ENCODE measurements at places on chromosomes 1 and 21. TPM values are rescaled to one million over a fixed set of nuclear protein-coding genes. Genes with fewer than 3 reads are reported as not detected.

DNA sequence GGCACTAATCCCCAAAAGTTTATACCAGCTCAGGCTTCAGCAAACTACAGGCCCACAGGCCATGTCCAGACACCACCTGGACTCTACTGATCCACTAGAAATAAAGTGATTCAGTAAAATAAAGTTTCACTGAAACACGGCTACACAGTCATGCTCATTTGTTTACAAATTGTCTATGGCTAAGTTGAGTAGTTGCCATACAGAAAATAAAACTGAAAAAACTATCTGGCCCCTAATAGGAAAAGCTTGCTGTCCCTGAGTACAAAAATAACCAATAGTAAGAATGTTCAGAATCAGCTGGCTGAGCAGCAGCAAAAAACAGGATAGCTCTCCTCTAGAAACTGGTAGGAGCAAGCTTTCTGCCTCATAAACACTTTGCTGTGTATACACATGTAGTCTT, 221.5 kb downstream of the RERE start:
- H3K36me3 ChIP-seq, result no peaks in the 10 kb centered on the region
- H3K4me1 ChIP-seq, result no peaks in the 10 kb centered on the region
- no peak for DNase-seq
- no peak overlapping the region for H3K27ac ChIP-seq
- no peak overlapping the region for H3K4me3 ChIP-seq
- no peaks in the 10 kb centered on the region for H3K27me3 ChIP-seq

- H3K36me3 ChIP-seq, result no peaks in the 10 kb centered on the region
- no peak overlapping the region for H3K4me3 ChIP-seq
- no peak for DNase-seq
- no peaks in the 10 kb centered on the region for H3K27me3 ChIP-seq
Observed at GRCh38 chr21:25126564-25126963, 480.7 kb downstream of the MRPL39 start.

DNA sequence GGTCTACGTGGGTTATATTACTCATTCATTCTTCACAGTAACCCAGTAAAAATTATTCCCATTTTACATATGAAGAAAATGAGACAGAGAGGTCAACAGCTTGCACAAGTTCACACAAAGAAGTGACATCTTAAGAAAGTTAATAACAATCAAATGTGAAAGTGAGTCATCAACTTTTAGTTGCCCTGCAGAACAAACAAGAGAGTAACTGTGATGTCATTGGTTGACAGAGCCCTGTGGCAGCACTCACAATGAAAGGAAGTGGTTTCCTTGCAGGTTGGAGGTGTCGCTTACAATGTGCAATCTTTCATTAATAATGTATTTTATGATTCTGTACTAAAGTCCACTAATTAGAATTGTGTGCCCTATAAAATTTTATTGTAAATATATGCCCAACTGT, 369.6 kb downstream of the RYR2 start:
- DNase-seq, result no peak
- H3K27me3 ChIP-seq, result no peaks in the 10 kb centered on the region
- H3K4me3 ChIP-seq, result no peak overlapping the region
- no peak overlapping the region for H3K27ac ChIP-seq

Gene S100A7A
- not detected for total RNA-seq

Gene FMO4
- 7.7 TPM for total RNA-seq

DNA sequence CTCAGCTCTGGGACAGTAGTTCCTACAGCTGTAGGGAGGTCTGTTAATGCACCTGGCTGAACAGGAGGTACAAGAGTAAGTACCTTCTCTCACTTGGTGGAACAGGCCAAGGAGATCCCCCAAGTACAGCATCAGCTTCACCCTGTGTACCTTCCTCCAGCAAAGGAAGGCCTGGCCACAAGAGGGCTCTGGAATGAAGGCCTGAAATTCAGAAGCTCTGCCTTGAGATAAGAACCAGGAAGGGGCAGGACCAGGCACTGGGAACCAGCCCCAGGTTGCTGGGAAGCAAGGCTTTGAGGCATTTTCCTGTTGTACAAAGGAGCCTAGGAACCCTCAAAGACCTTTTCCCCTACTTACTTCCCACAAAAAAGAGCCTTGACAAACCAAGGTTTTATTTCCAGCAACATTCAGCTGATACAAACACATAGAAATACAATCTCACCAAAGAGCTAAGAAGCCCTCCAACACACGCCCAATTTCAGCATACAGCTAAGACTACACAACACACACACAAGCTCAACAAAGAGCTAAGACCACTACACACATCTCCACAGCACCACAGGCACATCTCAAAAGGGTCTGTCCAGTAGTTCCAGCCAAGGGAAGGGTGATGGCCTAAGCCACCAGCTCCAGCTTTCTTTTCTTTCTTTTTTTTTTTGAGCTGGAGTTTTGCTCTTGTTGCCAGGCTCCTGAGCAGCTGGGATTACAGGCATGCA, 23.5 kb downstream of the F11R start:
- H3K4me3 ChIP-seq, result no peak overlapping the region
- H3K36me3 ChIP-seq, result peaks cover 8% of the 10 kb centered on the region
- peak overlapping the region; percentile 75 for H3K27ac ChIP-seq
- H3K4me1 ChIP-seq, result no peaks in the 10 kb centered on the region
- no peaks in the 10 kb centered on the region for H3K27me3 ChIP-seq
- DNase-seq, result no peak

Gene LDLRAD2
- total RNA-seq, result not detected

DNA sequence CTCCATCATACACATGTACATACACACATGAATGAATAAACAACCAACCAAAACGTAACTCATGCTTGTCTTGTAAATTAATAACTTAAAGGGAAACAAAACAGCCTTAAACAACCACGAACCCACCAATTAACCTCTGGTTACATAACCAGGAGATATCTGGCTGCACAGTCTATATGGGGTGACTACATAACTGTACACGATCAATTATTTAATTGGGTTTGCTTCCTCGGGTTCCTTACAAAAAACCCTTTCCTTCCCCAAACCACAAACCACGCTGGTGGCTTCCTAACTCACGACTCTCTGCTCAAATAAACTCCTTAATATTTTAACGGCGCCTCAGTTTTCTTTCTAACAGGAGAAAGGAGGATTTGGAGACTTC, 744 bp downstream of the ZNF670 start:
- H3K27me3 ChIP-seq, result no peaks in the 10 kb centered on the region
- peak overlapping the region; percentile 77 for H3K4me3 ChIP-seq
- H3K36me3 ChIP-seq, result no peaks in the 10 kb centered on the region
- H3K4me1 ChIP-seq, result no peaks in the 10 kb centered on the region

Gene ISG15
- total RNA-seq, result 18.0 TPM

Gene TAS1R1
- not detected for total RNA-seq

Gene C8A
- total RNA-seq, result not detected

- peaks cover 7% of the 10 kb centered on the region for H3K4me1 ChIP-seq
- DNase-seq, result no peak
- no peak overlapping the region for H3K27ac ChIP-seq
- no peak overlapping the region for H3K4me3 ChIP-seq
- no peaks in the 10 kb centered on the region for H3K36me3 ChIP-seq
Observed at GRCh38 chr1:8674912-8675311, 142.5 kb downstream of the RERE start.

GRCh38 chr1:246001142-246001836, 505.8 kb downstream of the SMYD3 start:
- no peaks in the 10 kb centered on the region for H3K27me3 ChIP-seq
- no peak overlapping the region for H3K27ac ChIP-seq
- DNase-seq, result no peak
- no peak overlapping the region for H3K4me3 ChIP-seq
- H3K4me1 ChIP-seq, result no peaks in the 10 kb centered on the region

Gene ODF2L
- total RNA-seq, result 72.8 TPM

Gene TCEA3
- total RNA-seq, result 31.2 TPM

GRCh38 chr1:229344937-229345684, 2.3 kb upstream of the CCSAP start:
- no peak overlapping the region for H3K4me3 ChIP-seq
- H3K27me3 ChIP-seq, result peaks cover 10% of the 10 kb centered on the region
- H3K36me3 ChIP-seq, result no peaks in the 10 kb centered on the region
- no peaks in the 10 kb centered on the region for H3K4me1 ChIP-seq
- no peak overlapping the region for H3K27ac ChIP-seq
- DNase-seq, result no peak

DNA sequence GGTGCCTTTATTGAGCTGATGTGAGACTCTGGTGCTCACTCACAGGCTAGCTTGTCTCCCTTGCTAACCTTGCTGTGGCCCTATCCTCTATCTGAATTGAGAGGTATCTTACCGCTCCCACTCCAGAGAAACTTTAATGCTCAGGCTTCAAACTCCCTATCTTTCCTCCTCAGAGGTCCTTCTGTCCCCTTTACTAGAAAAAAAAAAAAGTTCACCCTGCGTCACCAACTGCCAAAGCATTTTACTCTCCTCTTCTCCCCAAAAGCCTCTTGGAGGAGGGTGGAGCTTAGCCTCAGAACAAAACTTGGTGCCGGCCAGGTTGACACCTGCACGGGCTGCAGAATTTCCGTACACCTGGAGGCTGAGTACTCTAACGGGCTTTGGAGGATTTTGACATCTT, 55.1 kb downstream of the ATP2B4 start:
- H3K36me3 ChIP-seq, result no peaks in the 10 kb centered on the region
- DNase-seq, result no peak
- no peak overlapping the region for H3K27ac ChIP-seq
- no peaks in the 10 kb centered on the region for H3K4me1 ChIP-seq
- H3K27me3 ChIP-seq, result no peaks in the 10 kb centered on the region

DNA sequence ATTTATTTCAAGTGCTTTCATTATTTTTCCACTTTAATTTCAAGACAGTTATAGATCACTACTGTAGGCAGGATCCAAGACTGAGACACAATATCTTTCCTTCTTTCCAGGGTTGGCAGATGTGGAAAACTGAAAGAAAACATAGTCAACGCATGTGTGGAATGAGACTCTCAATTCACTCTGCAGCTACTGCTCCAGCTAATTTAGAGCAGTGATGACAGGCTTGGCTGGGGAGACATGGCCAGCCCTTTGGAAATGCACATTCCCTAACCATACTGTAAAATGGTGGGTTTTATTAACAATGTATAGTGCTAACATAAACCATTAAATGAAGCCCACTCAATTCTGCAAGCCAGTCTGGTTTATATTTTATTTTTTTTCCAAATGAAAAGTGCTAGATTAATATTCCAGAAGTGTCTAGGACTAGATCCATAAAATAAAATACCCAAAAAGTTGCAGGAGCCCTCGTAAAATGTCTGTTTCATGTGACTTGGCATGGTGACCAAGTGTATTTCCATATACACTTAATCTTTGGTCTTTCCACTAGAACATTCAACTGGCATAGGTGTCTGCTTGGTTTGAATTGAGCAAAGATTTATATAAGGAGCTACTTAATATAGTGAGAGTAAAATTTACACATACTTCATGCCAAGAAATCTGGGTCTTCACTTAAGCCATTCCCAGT, 32.9 kb downstream of the COL11A1 start:
- H3K4me1 ChIP-seq, result no peaks in the 10 kb centered on the region
- DNase-seq, result no peak
- no peak overlapping the region for H3K27ac ChIP-seq
- H3K36me3 ChIP-seq, result no peaks in the 10 kb centered on the region
- no peak overlapping the region for H3K4me3 ChIP-seq

Gene FCRL5
- 1.6 TPM for total RNA-seq

GRCh38 chr21:21182401-21183010, 184.3 kb downstream of the NCAM2 start:
- DNase-seq, result no peak
- no peak overlapping the region for H3K27ac ChIP-seq
- H3K4me3 ChIP-seq, result no peak overlapping the region
- H3K36me3 ChIP-seq, result no peaks in the 10 kb centered on the region
- no peaks in the 10 kb centered on the region for H3K4me1 ChIP-seq

Gene TTC24
- total RNA-seq, result not detected

DNA sequence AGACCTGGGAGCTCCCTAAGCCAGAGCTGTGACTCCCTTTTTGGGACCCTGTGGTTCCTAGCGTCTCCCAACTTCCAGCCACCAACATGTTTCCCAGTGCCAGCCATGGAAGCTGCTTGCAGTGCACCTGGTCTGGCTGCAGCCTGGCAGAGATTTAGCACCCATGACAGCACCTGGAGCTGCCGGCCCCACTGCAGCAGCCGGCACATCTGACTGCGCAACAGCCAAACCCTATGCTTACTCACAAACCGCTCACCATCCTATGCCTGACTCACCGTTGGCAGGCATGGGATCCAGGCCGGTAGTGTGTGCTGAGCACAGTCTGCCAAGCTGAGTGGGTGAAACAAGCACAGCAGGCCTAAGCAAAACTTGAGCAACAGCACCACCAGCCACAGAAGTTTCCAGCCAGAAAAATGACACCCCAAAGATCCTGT, 435.9 kb upstream of the PRMT6 start:
- no peak for DNase-seq
- H3K4me3 ChIP-seq, result no peak overlapping the region
- no peaks in the 10 kb centered on the region for H3K4me1 ChIP-seq
- H3K36me3 ChIP-seq, result no peaks in the 10 kb centered on the region

Gene FLG2
- not detected for total RNA-seq

DNA sequence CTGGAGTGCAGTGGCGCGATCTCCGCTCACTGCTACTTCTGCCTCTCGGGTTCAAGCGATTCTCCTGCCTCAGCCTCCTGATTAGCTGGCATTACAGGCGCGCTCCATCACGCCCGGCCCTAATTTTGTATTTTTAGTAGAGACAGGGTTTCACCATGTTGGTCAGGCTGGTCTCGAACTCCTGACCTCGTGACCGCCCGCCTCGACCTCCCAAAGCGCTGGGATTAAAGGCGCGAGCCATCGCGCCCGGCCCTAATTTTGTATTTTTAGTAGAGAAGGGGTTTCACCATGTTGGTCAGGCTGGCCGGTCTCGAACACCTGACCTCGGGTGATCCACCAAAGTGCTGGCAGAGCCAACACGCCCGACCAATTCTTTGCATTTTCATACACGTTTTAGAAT, 48.0 kb upstream of the LCE5A start:
- no peak for DNase-seq
- H3K36me3 ChIP-seq, result peaks cover 3% of the 10 kb centered on the region
- no peaks in the 10 kb centered on the region for H3K4me1 ChIP-seq
- H3K27me3 ChIP-seq, result no peaks in the 10 kb centered on the region
- H3K27ac ChIP-seq, result no peak overlapping the region

GRCh38 chr21:29257701-29258100, 41.0 kb upstream of the BACH1 start:
- no peak overlapping the region for H3K4me3 ChIP-seq
- H3K4me1 ChIP-seq, result peaks cover 4% of the 10 kb centered on the region
- no peaks in the 10 kb centered on the region for H3K27me3 ChIP-seq
- no peaks in the 10 kb centered on the region for H3K36me3 ChIP-seq

Gene S100A2
- not detected for total RNA-seq

Gene NUAK2
- total RNA-seq, result 2.2 TPM

Gene TNFRSF1B
- 48.8 TPM for total RNA-seq

Gene EEIG2
- total RNA-seq, result 18.4 TPM

DNA sequence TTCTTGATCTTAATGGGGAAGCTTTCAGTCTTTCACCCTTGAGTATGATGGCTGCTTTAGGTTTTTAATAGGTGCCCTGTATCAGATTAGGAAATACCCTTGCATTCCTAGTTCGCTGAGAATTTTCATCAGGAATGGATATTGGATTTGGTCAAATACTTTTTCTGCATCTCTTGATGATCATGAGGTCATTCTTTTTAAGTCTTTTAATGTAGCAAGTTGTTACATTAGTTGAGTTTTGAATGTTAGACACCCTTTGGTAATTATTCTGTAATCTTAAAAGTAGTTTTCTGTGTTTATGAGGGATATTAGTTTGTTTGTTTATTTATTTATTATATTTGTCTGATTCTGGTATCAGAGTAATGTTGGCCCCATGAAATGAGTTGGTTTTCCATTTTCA, 22.5 kb downstream of the MAN1A2 start:
- H3K4me3 ChIP-seq, result no peak overlapping the region
- no peak overlapping the region for H3K27ac ChIP-seq
- no peaks in the 10 kb centered on the region for H3K27me3 ChIP-seq
- no peaks in the 10 kb centered on the region for H3K36me3 ChIP-seq

Gene TPR
- total RNA-seq, result 76.0 TPM

Measured in breast epithelium (tissue), 4 donors.